A549 treated with GW870086 at 1 μM for 4 hours (cell line): ENCODE measurements at places on chromosomes 5 and 9. TPM values are rescaled to one million over a fixed set of nuclear protein-coding genes. Genes with fewer than 3 reads are reported as not detected.

CAMK2A gene
- total RNA-seq = 0.64 to 0.97 TPM (median 0.89 TPM) in 5 replicates

TMEM232 gene
- 0.19 to 0.28 TPM in 2 of 5 replicates, not detected in the others for total RNA-seq

IRGM gene
- 0.08 to 0.34 TPM (median 0.12 TPM) in 3 of 5 replicates, not detected in the others for total RNA-seq

C9orf50 gene
- total RNA-seq = not detected in 5 replicates

KIAA0825 gene
- 0.41 to 0.60 TPM (median 0.50 TPM) in 5 replicates for total RNA-seq

CATSPER3 gene
- total RNA-seq = 0.19 to 0.50 TPM (median 0.37 TPM) in 5 replicates

CBY3 gene
- not detected in 5 replicates for total RNA-seq
